IMR-90 (cell line): ENCODE measurements at places on chromosomes 2 and 18. TPM values are rescaled to one million over a fixed set of nuclear protein-coding genes. Genes with fewer than 3 reads are reported as not detected.

DNA sequence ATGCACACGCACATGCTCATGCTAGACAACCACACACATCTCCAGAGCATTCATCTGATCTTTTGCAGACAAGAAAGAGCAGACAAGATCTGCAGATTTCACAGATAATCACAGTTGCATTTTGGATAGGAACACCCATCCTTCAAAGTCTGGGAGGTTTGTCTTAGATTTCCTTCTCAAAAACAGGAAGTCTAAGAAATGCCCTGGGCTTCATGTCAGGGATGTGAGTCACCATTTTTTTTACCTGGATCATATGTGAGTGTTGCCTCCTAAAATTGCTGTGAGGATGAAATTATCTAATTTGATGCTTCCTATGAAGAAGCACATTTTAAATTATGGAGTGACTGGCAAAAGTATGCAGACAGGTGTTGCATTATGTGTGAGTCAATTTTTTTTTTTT lies 46.1 kb downstream of the SRD5A2 start:
- no peak for DNase-seq

RAD51AP2 gene
- not detected in 2 replicates for total RNA-seq

- DNase-seq: no peak
Observed at GRCh38 chr2:19664646-19665045, 237.1 kb downstream of the TTC32 start.

DNA sequence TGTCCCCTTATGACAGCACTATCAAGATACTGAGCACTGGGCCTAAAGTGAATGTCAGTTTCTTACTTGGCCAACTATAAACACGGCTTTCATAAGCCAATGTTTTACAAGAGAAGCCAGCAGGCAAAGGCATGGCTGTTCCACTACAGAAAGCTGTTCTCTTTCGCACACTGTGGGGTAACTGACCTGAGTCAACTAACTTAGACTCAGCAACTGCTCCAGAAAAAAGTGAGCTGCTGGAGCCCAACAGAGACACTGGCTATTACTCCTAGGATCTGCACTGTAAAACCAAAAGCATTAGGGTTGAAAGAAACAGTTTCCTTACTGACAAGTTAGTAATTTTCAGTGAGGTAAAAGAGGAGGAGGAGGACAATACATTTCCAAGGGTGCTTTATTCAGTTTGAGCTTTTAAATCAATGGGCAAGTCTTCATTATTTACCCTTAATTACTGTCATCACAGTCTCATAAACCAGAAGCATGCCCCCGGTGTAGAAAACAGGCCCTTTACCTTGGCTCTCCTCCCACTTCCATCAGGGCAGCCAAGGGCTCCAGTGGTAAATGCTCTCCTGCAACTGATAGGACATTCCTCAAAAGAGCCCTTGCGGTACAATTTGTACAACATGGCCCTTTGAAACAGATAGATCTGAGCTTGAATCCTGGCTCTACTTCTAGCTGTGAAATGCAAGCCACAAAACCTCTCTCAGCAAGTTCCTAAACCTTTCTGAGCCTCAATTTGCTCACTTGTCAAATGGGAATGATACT lies 275.7 kb downstream of the PDE11A start:
- no peak for DNase-seq

SP140 gene
- 1.1 and 1.4 TPM in 2 replicates for total RNA-seq

EFEMP1 gene
- total RNA-seq: 164 and 214 TPM in 2 replicates

- no peak for DNase-seq
Observed at GRCh38 chr2:16100006-16100405, 159.7 kb downstream of the MYCN start.

DNA sequence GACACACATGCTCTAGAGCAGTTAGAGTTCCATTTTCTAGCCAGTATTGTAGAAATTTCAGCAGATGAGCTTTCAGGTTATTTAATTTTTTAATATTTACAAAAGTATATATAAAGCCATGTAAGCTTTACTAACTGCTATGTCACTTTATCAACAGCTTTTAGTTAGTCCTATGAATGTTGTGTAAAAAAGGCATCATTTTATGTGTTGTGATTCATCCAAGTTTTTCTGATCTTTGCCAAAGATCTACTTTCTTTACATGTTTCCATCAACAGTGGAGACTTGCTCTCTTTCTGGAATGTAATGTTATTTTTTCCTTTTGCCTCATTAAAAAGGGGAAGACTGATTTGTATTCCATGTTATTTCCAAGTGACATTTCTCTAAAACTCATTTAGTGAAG lies 125.2 kb upstream of the TFPI start:
- DNase-seq: peak; percentile 5

GNAL gene
- total RNA-seq: 0.28 and 0.36 TPM in 2 replicates

GKN1 gene
- not detected in 2 replicates for total RNA-seq

DNA sequence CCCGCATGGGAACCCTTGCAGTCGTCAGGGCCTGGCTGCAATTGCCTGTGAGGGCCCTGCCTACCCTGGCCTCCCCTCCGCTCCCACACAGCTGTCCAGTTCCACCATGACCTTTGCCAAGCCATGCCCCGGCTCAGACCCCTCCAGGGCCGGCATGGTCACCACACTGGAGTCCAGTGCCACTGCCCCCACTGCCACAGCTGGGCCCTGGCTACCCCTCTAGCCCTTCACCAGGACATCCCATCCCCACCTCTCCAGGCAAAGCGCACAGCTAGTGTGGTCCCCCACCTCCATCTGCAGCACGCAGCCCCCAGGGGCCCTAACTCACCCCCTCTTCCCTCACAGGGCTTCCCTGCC lies 70.3 kb upstream of the SMAD7 start:
- no peak for DNase-seq

DNA sequence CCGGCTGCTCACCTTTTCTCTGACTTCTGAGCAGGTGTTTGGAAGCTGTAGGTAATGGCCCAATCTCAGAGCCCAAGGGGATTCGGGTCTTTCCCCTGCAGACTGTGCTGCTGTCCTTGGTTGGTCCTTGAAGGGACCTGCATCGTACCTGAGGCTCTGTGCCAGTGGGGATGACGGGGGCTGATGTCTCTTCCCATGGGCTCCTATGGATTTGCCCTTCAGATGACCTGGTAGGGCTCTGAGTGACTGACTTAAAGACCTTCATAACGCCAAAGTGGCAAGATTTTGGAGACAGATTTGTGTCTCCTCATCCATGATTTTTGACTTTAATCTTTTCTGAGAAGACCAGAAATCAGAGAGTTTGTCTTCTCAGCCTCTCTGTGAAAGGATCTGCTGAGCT lies 166.1 kb downstream of the FAM210A start:
- no peak for DNase-seq

GRCh38 chr18:48842259-48843061 lies 108.3 kb downstream of the SMAD7 start:
- no peak for DNase-seq

DNA sequence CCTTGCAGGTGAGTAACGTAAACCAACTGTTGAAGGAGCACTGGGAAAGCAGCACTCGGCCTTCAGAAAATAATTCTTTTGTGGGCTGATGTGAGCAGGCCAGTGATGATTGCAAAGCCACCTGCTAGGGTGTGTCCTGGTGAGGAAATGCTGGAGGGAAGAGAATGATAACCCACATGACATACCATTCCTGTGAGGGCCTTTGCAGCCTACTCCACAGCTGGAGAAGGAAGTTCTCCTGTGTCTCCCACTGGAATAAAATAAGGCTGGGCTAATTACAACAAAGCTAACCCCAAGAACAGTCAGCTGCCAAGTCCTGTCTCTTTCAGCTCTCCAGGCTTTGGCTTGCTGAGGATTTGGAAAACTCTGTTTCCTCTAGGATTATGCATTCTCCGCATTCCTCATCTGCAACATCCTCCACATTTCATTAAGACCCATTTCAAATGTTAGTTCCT lies 16.7 kb upstream of the DSG1 start:
- DNase-seq: peak; percentile 7

NYAP2 gene
- total RNA-seq: not detected in 2 replicates

GRCh38 chr2:100993294-100993693 lies 8.8 kb upstream of the RPL31 start:
- no peak for DNase-seq

MALL gene
- 1.6 and 2.2 TPM in 2 replicates for total RNA-seq

NPPC gene
- 0.28 and 0.36 TPM in 2 replicates for total RNA-seq

DNA sequence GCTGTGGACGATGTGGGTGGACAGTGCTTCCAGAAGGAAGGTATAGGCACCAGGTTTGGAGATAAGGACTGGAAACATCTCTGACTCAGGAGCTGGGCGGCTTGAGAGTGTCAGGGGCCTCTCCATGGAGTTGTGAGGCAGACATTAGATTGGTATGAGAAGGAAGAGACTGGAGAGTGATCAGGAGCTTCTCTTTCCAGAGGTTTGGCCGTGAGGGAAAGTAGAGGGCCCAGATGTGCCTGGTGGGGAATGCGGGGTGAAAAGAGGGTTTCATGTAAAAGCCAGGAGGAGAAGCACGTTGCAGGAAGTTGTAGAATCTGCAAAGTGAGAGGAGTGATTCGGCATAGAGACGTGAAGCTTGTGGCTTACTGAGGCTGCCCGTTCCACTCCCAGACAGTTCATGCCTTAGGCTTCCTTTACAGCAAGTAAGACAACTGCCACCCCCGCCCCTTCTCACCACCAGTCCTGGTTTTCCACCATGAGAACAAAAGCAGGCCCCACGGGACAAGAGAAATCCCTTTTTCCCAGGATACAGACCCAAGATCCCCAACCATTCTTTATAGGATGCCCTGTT lies 166.3 kb upstream of the HDAC4 start:
- no peak for DNase-seq

UCN gene
- total RNA-seq: not detected in 2 replicates

C2orf92 gene
- total RNA-seq: 0.90 and 2.2 TPM in 2 replicates

MCM6 gene
- 29.6 and 36.7 TPM in 2 replicates for total RNA-seq

DNA sequence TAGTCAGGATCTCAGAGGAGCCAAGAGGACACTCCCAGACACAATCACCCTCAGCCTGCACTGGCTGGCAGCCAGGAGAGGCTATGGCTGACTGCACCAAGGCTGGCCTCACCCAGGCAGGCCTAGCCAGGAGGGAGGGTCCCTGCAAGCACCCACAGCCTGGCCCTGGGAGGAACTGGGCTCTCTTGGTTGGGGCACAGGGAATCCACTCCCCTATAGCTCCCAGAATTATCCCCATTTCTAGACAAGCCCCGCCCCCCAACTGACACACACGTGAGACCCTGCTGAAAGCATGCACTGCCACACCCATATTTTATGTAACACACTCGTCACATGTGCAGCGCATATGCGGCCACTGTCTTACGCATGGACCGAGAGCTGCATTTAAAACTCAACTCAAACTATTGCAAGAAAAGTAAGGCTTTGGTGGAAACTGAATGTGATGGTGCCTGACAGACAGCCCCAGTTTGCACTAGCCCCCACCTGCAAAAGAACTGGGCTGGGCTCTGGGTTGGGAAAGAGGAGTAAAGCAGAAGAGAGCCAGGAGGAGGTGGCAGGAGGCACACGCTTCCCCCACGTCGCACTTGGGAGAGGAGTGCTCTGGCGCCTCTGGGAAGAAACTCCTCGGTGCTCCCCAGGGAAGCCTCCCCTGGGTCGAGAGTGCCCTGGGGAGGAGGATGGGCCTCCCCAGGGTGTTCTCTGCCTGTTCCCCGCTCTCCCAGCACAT lies 28.9 kb upstream of the ARHGEF4 start:
- DNase-seq: no peak

DNA sequence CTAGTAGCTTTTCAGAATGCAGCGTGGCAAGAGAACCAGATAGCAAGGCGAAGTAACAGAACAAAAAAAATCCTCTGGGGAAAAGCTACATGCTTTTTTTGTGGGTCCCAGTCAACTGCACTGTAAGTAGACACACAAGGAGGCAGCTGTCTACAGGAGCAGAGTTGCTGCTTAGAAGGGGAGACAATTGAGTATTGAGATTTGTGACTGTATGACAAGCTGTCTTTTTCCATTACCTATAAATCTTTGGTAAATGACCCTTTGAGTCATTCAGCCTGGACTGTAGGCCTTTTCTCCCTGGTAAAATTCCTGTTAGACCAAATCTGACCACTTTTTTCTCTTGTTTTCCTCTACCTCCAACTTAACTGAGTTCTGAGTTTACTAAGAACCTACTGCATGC lies 144.1 kb upstream of the FOSL2 start:
- DNase-seq: no peak

DNA sequence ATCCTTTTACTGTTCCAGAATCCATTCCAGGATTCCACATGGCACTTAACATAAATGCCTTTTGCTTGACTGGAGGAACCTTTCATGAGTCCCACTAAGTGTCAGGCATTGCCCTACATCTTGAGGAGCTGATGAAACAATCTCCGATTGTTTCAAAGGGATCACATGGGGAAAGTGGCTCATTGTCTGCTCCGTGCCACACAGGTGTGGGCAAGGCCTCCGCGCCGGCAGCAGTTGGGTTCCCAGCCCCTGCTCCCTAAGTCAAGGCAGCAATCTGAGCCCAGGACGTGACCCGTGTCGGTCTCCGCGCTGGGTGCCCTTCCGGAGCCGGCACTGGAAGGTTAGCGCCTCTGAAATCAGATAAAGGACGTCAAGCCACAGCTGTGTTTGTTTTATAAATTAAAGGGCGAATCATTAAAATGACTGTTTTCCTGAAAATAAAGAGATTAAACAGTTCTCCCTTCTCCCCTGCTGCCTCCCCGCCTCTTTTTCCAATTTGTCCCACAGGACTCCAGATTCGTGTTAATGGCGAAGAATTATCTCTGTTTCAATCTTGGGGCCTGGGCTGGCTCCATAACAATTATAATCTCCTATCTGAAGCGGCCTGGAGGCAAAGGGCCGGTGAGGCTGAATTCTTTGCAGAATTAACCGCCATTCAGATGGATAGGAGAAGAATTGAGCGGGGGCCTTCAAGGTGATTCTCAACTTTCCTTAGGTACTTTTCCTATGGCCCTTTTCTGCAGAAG lies 84.3 kb upstream of the FZD7 start:
- DNase-seq: peak; percentile 21

- peak; percentile 97 for DNase-seq
Observed at GRCh38 chr2:46850742-46851141, 64.9 kb downstream of the MCFD2 start.

DNA sequence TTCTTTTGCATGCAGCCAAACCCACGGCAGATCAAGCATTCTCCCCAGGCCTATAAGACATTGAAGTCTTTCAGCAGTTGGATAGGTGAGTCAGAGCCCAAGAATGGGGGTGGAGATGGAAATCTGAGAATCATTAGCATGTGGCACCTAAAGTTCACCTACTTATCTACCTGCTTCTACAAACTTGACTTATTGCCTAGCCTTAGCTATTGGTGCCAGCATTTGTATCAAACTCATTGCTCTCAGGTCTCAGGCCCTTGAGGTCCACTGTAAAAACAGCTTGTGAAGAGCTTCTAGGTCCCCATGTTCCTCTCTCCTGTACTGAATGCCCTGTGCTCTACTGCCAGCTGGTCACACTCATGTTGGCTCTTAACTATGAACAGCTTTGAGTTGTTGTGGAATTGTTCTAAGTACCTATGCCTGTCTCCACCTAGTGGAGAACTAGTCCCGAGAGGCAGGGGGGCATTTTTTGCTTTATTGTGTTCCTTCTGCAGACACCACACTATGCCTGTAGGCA lies 278.4 kb upstream of the SPRED2 start:
- peak; percentile 8 for DNase-seq

- no peak for DNase-seq
Observed at GRCh38 chr2:172431993-172432392, 4.6 kb downstream of the ITGA6 start.

GRCh38 chr2:123362671-123363440 lies 662.2 kb upstream of the CNTNAP5 start:
- DNase-seq: no peak

GRCh38 chr18:23967321-23968089 lies 47.0 kb upstream of the TTC39C start:
- DNase-seq: no peak
